ENCODE measurements at places on chromosomes 13 and 19.
A peak's percentile ranks its signal among the peaks of the same experiment; 100 is the strongest.

DNA sequence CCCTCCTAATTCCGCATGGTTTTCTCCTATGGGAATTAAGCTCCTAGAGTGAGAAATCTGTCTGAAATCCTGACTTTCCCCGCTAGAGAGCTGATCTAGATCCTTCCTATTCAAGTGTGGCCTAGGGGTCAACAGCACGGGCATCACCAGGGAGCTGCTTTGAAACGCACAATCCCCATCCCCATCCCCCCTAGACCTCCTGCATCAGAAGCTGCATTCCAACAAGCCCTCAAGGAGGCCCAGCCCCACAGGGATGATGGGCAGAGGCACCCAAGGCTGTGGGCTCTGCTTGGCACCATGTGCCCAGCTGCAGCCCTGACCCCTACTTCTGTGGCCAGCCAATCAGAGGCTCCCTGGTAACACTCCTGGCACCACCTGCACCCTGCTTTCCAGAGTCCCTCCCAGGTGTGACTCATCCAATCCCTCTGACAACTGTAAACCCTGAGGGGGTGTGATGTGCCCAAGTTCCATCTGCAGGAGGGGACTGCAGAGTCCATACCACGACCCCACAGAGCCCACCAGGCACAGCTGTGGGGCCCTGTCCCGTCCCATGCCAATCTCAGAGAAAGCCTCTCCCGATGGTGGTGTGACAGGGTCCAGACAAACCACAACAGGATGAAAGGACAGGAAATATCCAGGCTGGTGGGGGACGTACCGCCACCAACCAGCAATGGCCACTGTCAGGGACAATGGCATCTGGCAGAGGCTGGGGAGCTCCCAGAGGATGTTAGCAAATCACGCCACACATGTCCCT, 19.8 kb upstream of the SLC35E1 start:
- no peak overlapping the region for H3K4me3 ChIP-seq
- no peak overlapping the region for H3K27ac ChIP-seq
- no peak for DNase-seq
- H3K36me3 ChIP-seq = no peaks in the 10 kb centered on the region
- H3K27me3 ChIP-seq = no peaks in the 10 kb centered on the region

DNA sequence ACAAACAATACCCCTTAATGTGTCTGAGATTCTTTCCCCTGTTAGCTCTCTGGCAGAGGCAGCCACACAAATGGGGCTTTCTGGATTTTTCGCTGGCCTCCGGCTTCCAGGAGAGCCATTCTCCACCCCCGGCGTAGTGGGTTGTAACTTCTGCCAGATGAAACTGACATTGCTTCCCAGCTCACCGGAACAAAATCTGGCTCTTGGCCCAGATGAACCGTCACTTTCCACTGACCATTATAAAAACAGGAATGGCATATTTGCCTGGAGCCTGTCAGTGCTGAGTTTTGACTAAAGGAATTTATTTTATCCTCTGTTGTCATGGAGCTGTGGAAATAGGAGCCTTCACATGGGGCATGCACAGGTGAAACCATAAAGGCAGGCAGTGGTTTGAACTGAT, 120.6 kb upstream of the GPR12 start:
- DNase-seq = no peak
- no peaks in the 10 kb centered on the region for H3K36me3 ChIP-seq
- H3K4me1 ChIP-seq = no peaks in the 10 kb centered on the region
- no peak overlapping the region for H3K4me3 ChIP-seq

DNA sequence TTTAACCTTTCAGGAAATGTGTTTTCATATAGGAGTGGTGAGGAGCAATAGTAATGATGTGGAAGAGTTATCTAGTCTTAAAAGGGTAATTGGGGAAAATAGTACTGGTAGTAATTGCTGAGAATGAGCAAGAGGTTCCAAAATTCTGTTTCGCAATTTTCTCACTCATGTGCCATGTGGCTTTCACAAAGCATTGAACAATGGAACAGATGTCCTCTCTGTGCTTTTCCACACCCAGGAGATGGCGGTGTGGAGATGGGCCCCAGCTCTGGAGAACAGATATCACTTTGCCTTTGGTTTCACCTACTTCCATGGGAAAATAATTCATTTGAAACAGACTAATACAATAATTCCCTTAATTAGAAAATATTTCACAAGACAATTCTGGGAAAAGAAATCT, 170.0 kb upstream of the SLC10A2 start:
- no peak overlapping the region for H3K27ac ChIP-seq
- DNase-seq = no peak
- H3K27me3 ChIP-seq = no peaks in the 10 kb centered on the region
- no peaks in the 10 kb centered on the region for H3K36me3 ChIP-seq
- no peak overlapping the region for H3K4me3 ChIP-seq
- no peaks in the 10 kb centered on the region for H3K4me1 ChIP-seq

DNA sequence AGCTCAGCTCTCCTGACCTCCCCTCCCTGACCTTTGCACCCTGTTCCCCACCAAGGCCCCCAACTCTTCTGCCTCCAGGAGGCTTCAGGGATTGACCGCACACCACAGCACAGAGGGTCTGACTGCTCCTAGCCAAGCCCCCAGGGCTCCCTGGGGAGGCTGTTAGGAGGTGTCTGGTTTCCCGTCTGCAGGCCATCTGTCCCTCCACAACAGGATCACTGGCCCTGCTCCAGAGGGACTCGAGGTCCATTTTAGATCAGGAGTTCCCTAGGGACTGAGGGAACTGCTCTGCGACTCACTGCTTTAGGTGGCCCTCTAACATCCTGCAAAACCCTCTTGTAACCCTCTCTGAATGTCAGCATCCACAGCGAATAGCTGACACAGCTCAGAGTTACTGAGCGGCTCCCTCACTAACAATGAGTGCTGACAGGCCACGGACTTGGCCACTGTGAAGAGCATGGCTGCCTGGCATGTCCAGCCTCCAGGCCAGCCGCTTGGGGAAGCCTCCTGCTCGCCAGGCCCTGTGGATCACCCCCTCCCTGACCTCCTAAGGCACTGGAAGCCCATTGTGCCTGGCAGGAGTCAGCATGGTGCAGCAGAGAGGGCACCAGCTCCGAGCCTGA, 17.7 kb downstream of the GRIK5 start:
- H3K27ac ChIP-seq = no peak overlapping the region
- no peak for DNase-seq
- no peak overlapping the region for H3K4me3 ChIP-seq

- H3K27ac ChIP-seq = no peak overlapping the region
- no peak overlapping the region for H3K4me3 ChIP-seq
- H3K4me1 ChIP-seq = peaks cover 8% of the 10 kb centered on the region
- H3K27me3 ChIP-seq = peaks cover 6% of the 10 kb centered on the region
- H3K36me3 ChIP-seq = no peaks in the 10 kb centered on the region
- peak; percentile 45 for DNase-seq
Measured at GRCh38 chr13:113562085-113562749, 22.3 kb upstream of the TFDP1 start.

GRCh38 chr13:98740131-98740530, 12.3 kb downstream of the SLC15A1 start:
- H3K4me1 ChIP-seq = no peaks in the 10 kb centered on the region
- H3K4me3 ChIP-seq = no peak overlapping the region
- no peaks in the 10 kb centered on the region for H3K27me3 ChIP-seq
- no peaks in the 10 kb centered on the region for H3K36me3 ChIP-seq
- no peak for DNase-seq

DNA sequence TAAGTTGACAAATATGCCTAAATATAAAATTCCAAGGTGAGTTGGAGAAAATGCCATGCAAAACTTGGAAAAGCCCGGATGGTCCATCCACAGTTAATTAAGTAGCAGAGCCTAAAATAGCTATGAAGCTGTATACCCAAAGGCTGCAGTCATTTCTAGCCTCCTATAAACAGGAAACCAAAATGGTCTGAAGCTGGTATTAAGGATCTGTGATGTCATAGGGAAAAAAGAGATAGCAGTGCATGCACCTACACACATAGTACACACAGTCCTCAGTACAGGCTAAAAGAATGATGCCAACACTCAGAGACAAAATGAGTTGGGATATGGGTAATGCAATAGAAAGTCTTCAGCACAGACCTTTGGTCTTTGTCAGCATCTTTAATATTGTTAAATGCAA, 736.9 kb downstream of the EFNB2 start:
- H3K4me3 ChIP-seq = no peak overlapping the region
- H3K4me1 ChIP-seq = no peaks in the 10 kb centered on the region
- H3K27ac ChIP-seq = no peak overlapping the region
- DNase-seq = no peak
- no peaks in the 10 kb centered on the region for H3K27me3 ChIP-seq
